GF-D8 (cell line): ENCODE measurements at places on chromosomes 13 and 19.

DNA sequence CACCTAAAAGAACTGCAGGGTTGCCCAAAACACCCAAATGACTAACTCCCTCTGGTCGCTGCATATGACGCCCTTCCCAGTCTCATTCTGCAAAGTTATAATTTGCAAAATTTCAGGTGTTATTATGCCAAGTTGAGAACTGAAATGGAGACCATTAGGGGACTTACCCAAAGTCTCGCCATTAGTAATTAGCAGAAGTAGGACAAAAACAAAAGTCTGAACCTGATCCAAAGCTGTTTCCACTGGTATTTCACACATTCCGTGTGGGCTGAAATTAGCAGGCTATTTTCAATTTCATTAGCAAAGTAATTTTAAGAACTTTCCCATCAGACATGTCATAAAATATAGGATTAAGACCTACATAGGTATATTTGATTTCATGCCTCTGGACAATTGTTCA, 6.8 kb downstream of the RUBCNL start:
- no peak for DNase-seq

- DNase-seq = no peak
Observed at GRCh38 chr19:4831304-4831978, at the start of gene TICAM1. TICAM1 (minus strand) TSS chr19:4831712; CDS start chr19:4818377, 13,335 bp downstream.

DNA sequence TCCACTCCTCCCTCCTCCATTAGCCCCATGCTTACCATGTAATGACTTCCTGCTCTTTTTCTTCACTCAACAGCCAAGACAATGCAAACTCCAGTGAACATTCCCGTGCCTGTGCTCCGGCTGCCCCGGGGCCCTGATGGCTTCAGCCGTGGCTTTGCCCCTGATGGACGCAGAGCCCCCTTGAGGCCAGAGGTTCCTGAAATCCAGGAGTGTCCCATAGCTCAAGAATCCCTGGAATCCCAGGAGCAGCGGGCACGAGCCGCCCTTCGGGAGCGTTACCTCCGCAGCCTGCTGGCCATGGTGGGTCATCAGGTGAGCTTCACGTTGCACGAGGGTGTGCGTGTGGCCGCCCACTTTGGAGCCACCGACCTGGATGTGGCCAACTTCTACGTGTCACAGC, 2.9 kb upstream of the PPP1R37 start:
- DNase-seq = no peak

GRCh38 chr13:94020833-94021232, 458.6 kb downstream of the DCT start:
- DNase-seq = no peak
